ENCODE measurements at places on chromosomes 6 and 20. TPM values are rescaled to one million over a fixed set of nuclear protein-coding genes. Genes with fewer than 3 reads are reported as not detected.

Gene ATP9A
- 7.3 TPM for total RNA-seq

Gene RHAG
- not detected for total RNA-seq

Gene SAMD3
- not detected for total RNA-seq

Gene SERPINB6
- total RNA-seq: 75.6 TPM

Gene PHF20
- 64.2 TPM for total RNA-seq

- no peak overlapping the region for H3K4me3 ChIP-seq
- H3K27ac ChIP-seq: no peak overlapping the region
- peaks cover 6% of the 10 kb centered on the region for H3K4me1 ChIP-seq
- H3K36me3 ChIP-seq: no peaks in the 10 kb centered on the region
- peaks cover 81% of the 10 kb centered on the region for H3K27me3 ChIP-seq
- DNase-seq: no peak
These were observed 210.9 kb upstream of the PDE10A start for GRCh38 chr6:165873976-165874375.

DNA sequence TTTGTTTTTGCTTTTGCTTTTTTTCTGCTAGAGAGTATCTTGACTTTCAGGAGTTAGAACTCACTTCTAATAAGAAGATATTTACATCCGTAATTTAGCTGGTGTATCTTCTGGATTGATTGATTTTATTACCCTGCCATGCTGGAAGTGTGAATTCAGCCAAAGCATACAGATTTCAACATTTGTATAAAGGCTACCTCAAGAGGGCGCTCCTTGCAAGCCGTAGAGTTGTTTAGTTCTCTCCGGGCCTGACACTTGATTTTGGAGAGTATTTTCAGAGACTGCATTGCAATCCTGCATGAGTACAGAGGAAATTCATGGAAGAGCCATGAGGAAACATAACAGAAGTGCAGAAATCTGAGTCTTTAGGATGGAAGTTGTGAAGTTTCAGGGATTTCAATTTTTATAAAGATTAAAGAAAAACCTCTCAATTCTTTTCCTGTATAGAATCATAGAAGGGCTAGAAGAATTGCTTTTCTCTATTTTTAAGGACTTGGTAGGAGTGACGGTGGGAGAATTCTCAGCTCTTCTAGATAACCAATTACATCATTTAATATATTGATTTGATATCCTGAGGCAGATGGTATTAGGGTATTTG, 66.7 kb upstream of the TIAM2 start:
- no peaks in the 10 kb centered on the region for H3K27me3 ChIP-seq
- no peaks in the 10 kb centered on the region for H3K36me3 ChIP-seq
- H3K4me1 ChIP-seq: peaks cover 24% of the 10 kb centered on the region
- DNase-seq: peak; percentile 77

- H3K27me3 ChIP-seq: peaks cover 25% of the 10 kb centered on the region
- H3K36me3 ChIP-seq: no peaks in the 10 kb centered on the region
- H3K4me3 ChIP-seq: no peak overlapping the region
- H3K4me1 ChIP-seq: peaks cover 21% of the 10 kb centered on the region
These were observed 320.2 kb upstream of the SULF2 start for GRCh38 chr20:48105526-48105925.

- DNase-seq: no peak
- peaks cover 94% of the 10 kb centered on the region for H3K27me3 ChIP-seq
- no peaks in the 10 kb centered on the region for H3K4me1 ChIP-seq
- no peak overlapping the region for H3K4me3 ChIP-seq
These were observed 7.1 kb downstream of the PAX1 start for GRCh38 chr20:21712443-21713059.

DNA sequence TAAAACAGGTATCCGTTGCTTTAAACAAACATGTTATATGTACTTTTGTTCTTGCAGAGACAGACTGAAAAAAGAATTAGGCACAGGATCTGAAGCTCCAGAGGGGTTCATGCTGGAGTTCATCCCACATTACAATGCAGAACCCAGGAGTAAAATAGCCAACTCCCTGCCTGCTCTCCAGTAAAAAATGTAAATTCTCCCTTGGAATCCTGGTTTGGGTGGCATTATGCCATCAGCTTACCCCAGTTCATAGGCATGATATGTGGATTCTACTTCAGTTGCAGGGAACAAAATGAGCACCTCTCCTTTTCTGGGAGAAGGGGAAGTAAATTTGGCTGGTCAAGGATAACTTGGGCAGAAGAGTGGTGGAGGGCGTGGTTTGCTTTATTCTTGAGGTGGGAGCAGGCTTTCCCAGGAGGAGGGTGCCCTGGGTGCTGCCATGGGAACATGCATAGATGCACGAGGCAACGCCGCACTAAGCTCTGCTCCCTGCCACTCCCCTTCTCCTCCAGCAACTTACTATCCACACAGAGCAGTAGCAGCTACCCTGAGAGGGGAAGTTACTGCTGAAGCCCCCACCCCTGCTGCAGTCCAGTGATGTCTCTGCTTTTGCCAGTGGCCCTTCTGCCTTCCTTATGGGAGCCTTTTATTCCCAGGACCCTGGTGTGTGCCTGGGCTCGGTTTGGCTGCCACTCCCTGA, 71.6 kb upstream of the GLP1R start:
- no peaks in the 10 kb centered on the region for H3K36me3 ChIP-seq
- H3K27me3 ChIP-seq: peaks cover 74% of the 10 kb centered on the region
- H3K4me3 ChIP-seq: no peak overlapping the region
- no peak overlapping the region for H3K27ac ChIP-seq

DNA sequence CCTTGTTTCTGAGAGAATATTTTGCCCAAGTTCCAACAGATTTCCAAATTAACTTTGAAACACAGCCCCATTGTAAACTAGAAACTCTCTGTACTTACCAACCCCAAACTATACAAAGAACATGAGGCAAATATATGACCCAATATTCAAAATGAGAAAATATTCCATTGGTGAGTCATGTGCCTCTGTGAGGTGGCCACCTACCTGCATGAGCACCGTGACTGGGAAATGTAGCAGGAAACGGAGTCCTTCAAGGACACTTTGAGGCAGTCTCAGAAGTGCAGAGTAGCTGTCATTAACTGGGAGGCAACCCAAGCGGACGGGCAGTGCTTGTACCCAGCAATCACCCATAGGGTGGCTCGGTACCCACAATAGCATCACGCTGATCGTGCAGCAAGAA, 335.5 kb upstream of the NOX3 start:
- peaks cover 15% of the 10 kb centered on the region for H3K4me1 ChIP-seq
- H3K36me3 ChIP-seq: no peaks in the 10 kb centered on the region
- no peak overlapping the region for H3K27ac ChIP-seq
- no peak for DNase-seq
- no peaks in the 10 kb centered on the region for H3K27me3 ChIP-seq
- H3K4me3 ChIP-seq: no peak overlapping the region

DNA sequence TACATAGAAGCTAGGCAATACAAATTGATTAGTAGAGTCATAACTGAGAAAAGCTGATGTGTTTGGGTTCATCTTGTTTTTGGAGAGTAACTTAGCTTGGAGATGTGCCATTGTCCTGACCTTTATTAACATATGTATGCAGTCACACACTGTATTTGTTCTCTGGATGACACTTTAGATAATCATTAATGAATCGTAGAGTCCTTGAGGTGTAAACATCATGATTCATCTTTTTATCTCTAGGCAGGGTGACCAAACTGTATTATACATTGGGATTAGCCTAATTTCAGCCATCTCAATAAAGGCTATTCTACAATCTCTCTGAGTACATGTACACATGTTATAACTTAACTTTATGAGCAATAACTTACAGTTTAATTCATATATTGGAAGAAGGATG, 3.6 kb upstream of the MTCL3 start:
- DNase-seq: no peak
- H3K27me3 ChIP-seq: peaks cover 78% of the 10 kb centered on the region
- H3K4me1 ChIP-seq: peaks cover 6% of the 10 kb centered on the region
- no peaks in the 10 kb centered on the region for H3K36me3 ChIP-seq
- H3K27ac ChIP-seq: no peak overlapping the region

DNA sequence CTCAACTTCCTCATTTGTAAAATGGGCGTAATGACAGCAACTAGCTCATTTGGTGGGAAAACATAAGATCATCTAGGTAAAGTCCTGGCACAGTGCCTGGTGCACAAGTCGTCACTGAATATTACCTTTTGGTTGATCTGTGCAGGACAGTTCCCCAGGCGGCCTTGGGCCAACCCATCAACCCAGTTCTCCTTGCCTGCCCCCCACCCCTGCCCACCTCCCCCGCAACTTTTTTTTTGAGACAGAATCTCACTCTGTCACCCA, 99.2 kb downstream of the JPH2 start:
- H3K4me3 ChIP-seq: no peak overlapping the region
- no peaks in the 10 kb centered on the region for H3K36me3 ChIP-seq
- no peak for DNase-seq
- H3K4me1 ChIP-seq: peaks cover 13% of the 10 kb centered on the region
- H3K27me3 ChIP-seq: no peaks in the 10 kb centered on the region

Measured in MCF 10A (cell line).